ENCODE measurements at places on chromosomes 3 and 15.

GRCh38 chr3:89113893-89114840 lies 6.7 kb downstream of the EPHA3 start:
- peak; percentile 91 for DNase-seq

- DNase-seq = no peak
Measured at GRCh38 chr3:43638594-43639447, 17.0 kb upstream of the ANO10 start.

GRCh38 chr15:88894348-88894818 lies 961 bp downstream of the HAPLN3 start:
- peak; percentile 48 for DNase-seq

- DNase-seq = no peak
Measured at GRCh38 chr15:67161412-67161811, 93.0 kb downstream of the AAGAB start.

DNA sequence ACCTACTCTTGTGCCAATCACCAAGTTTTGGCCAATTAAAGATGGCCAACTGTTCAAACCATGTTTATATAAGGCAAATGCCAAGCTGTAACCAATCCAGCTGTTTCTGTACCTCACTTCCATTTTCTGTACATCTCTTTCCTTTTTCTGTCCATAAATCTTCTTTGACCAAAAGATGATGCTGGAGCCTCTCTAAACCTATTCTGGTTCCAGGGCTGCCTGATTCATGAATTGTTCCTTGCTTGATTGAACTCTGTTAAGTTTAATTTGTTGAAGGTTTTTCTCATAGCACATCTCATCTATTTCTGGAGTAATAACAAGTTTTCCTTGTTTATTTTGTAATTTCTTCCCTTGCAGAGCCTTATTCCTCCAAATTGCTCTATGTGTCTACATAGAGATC lies 115.3 kb upstream of the SMAD3 start:
- DNase-seq = no peak

Measured in head of caudate nucleus (tissue), 42 donors.